ENCODE measurements at places on chromosomes 11 and 22.

DNA sequence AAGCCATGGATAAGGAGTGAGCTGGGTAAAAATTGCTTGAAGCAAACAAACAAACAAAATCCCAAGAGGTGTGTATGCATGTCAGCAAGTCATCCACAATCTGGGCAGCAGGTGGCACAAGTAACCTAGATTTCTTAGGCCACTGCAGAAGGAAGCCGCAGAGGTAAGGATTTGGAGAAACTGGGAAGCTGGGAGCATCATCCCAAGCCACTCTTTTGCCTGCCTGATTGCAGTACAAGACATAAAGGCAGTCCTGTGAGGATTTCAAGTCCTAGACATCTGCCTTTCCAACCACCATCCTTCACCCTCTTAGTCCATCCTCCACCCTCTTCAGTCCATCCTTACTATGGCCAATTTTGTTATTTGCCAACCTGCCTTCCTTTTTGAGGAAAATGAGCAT is 67.2 kb upstream of the BMAL1 start:
- DNase-seq, result peak; percentile 18

GRCh38 chr22:32448980-32449379 is 15.3 kb downstream of the BPIFC start:
- no peak for DNase-seq

DNA sequence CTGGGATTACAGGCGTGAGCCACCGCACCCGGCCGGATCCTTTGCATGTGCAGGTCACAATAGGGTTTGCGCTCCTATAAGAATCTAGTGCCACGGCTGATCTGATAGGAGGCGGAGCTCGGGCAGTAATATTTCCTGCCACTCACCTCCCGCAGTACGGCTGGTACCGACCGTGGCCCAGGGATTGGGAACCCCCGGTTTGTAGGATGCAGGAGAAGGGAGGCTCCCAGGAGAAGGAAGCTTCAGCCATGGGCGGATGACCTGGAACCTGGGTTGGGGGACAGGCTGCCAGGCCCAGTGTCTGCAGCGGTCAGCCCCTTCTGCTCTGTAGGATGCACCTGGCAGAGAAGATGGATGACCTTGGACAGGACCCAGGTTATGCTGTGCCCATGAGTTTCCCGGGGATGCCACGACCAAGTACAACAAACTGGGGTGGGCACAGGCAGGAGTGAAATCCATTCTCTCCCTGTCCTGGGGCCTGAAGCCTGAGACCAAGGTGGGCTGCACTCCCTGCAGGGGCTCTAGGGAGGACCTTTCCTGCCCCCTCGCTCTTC is 818.9 kb downstream of the BRD1 start:
- no peak for DNase-seq

- DNase-seq, result no peak
These were observed 78.4 kb downstream of the SIK3 start for GRCh38 chr11:117019871-117020270.

Data from central memory CD4-positive, alpha-beta T cell (primary cell).